Activated T-cell treated with anti-CD3 and anti-CD28 coated beads for 48 hours (primary cell): ENCODE measurements at places on chromosomes 11 and 22.

DNA sequence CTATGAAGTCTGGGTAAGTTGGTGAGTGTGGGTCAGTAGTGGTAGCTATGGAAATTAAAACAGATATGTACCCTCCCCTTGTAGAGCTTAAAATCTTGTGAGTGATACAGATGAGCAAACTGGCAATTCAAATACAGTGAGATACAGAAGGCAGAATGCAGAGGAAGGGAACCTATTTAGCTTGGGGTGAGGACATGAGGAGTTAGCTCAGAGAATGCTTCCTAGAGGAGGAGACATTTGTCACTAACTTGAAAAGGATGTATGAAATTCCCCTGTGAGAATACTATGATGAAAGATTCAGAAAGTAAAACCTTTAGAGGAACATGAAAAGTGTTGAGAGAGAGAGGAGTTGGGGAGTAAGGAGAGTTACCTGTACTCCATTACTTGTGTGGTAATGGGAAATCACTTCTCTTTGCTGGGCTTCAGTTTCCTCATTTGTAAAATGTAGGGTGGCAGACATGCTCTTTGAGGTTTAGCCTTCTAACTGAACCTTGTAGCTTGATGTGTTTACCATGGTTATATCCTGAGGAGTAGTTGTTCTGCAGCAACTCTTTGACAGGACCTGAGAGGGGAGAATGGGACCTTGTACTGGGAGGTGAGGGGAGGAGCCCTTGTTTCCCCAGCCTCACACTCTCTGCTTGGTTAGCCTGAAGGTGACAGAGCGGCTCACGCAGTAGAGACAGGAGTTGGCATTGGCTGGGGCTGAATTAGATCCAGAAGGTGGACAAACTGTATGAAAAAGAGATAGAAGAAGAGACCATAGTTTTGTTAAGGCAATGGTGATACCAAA lies 17.9 kb downstream of the SWAP70 start:
- no peak for DNase-seq

GRCh38 chr11:64947208-64947814 lies 11.6 kb upstream of the GPHA2 start:
- no peak for DNase-seq

- no peak for DNase-seq
Observed at GRCh38 chr11:65619281-65619928, 3.8 kb downstream of the PCNX3 start.

DNA sequence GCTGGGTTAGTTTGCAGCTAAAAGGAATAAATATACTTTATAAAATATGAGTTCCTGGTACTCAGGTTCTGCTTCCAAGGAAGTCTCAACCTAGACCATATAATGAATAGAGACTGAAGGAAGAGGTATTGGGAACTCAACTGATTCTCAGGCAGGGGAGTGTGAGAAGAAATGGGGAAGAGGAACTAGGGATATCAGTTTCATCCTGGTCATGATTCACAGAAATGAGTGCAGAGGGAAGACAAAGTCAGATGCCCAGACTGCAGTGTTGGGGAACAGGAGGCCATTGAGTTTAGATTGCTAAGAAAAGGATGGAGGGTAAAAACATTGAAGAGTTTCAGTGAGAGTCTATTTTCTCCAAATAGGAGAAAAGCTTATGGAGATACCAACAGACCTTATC lies 28.8 kb downstream of the PLAAT5 start:
- DNase-seq, result no peak

- DNase-seq, result peak; percentile 55
Observed at GRCh38 chr22:39545386-39546365, 13.1 kb upstream of the RPS19BP1 start.

DNA sequence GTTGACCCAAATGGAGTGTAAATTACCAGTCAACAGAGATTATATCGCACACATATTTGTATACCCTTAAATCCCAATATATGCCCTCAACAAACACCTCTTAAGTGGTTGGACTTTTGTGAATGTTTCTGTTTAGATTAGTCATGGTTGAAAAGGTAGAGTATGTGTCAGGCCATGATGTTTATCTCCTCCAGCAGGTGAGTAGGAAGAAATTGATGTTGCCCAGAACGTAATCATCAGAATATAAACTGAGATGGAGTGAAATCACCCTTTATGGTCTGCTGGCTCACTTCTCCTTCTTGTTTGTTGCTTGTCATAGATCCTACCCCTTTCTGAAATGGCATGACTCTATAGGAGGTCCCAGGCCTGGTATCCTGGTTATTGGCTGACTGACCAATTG lies 431.8 kb downstream of the ETS1 start:
- no peak for DNase-seq

DNA sequence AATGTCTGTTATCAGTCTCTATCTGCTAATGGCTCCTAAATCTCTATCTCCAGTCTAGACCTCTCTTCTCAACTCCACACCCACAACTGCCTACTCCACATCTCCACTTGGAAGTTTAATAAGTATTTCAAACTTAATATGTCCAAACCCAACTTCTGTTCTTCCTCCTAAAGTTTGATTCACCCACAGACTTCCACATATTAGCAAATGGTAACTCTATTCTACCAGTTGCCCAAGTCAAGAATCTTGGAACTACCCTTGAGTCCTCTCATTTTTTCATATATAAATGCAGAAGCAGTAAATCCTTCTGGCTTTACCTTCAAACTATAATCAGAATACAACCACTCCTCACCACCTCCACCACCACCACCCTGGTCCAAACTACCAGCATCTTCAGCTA lies 6.7 kb upstream of the JAML start:
- DNase-seq, result no peak

- no peak for DNase-seq
Observed at GRCh38 chr11:109046284-109046992, 375.6 kb upstream of the C11orf87 start.

GRCh38 chr11:74171630-74171968 lies 510 bp downstream of the PPME1 start:
- DNase-seq, result no peak

DNA sequence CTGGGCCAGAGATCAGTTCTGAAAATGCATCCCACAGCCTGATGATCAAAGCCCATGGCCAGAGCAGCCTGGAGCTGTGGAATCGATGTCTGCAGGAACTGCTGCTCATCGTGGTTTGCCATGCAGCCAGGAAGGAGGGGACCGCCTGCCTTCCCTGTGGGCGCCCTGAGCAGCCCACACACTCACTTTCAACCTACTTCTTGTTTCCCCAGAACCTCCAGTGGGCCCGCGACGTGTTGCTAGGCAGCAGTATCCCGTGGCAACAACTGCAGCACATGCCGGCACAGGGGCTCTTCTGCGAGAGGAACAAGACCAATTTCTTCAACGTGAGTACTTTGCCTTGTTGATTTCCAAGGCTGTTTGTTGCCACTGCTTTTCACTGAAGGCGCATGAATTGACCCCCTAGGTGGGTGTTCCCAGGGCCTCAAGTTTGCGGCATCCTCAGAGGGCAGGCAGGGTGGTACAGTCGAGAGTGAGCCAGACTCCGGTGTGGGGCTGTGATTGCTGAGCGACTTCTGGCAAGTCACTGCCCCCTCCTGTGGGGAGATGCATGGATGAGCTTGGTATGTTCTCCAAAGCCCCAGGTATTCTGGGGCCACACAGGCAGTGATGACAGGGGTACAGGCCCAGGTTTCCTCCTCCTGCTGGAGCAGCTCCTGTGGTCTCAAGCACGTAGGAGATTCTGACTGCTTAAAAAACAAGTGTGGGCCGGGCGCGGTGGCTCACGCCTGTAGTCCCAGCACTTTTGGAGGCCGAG lies 47.0 kb upstream of the SUSD2 start:
- peak; percentile 42 for DNase-seq

GRCh38 chr22:50086526-50086925 lies 1.3 kb upstream of the MLC1 start:
- DNase-seq, result no peak

- no peak for DNase-seq
Observed at GRCh38 chr11:90646266-90646665, 423.4 kb upstream of the CHORDC1 start.

GRCh38 chr11:34755671-34756070 lies 134.8 kb downstream of the EHF start:
- DNase-seq, result no peak

GRCh38 chr11:116930586-116930985 lies 93.2 kb upstream of the APOA1 start:
- DNase-seq, result no peak

GRCh38 chr11:85884581-85885021 lies 29.4 kb downstream of the CCDC83 start:
- no peak for DNase-seq

GRCh38 chr11:64742087-64742888 lies 1.7 kb downstream of the RASGRP2 start:
- no peak for DNase-seq

DNA sequence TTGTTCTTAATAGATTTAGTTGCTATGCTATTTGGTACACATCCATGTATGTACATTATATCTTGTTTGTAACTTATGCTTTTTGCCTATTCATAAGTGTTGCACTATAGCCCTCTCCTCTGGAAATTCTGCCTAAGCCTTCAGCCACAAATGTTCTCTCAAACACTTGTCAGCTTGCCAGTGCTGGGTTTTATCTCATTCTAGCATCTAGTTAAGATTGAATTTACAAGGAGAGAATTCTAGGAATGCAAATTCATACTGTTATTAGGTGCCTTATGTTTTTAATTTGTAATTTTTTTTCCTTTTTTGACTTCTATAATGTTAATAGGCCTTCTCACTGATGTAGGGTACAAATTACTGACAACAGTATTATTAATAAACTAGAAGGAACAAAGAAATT lies 14.6 kb upstream of the CTSC start:
- no peak for DNase-seq

DNA sequence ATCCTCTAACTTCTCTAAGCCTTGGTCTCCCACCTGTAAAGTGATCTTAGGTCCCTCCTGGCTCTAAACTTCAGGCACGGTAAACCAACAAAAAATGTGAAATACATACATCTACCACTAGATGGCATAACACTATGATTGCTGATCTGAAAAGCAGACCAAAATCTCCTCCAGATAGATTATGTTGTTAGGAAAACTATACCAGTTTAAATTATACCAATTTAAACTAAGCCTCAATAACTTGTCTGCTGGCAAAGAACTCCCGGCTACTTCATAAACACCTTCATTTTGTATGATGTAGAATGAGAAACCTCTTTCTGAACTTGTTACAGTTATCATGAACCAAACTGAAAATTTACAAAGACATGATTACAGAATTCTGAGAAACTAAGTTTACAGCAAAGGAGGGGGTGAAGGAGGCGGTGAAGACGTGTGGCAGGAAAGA lies 85.9 kb downstream of the SBF2 start:
- DNase-seq, result no peak

- DNase-seq, result no peak
Observed at GRCh38 chr11:114051558-114051957, 8.0 kb upstream of the ZBTB16 start.

DNA sequence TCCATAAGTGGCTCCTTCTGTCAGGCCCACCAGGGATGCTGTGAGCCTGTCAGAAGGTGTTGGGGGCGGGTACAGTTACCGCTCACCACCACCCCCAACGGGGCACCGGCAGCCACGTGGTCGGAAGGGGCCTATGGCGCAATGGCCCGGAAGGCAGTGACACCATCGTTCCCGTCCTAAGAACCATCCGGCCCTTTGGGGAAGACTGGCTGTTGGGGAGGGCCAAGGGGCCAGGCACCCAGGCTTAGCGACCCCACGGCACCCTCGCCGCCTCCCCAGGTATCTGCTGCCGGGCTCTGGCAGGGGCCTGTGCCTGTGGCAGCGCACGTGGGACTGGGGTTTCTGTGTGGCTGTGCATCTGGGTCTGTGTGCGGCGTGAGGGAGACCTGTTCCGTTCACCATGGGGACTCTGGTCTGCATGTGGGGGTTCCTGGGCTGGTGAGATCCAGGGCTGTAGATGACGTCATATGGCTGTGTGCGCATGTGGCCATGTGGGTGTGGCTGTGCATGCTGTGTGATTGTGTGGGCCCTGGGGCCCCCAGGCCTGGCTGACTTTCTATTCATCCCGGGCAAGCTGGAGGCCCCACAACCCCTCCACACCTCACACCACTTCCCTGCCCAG lies 717 bp downstream of the OSM start:
- DNase-seq, result peak; percentile 85

- DNase-seq, result no peak
Observed at GRCh38 chr11:121555121-121555520, 102.4 kb upstream of the SORL1-AS1 start.

GRCh38 chr22:47596176-47596690 lies 833.8 kb downstream of the TBC1D22A start:
- DNase-seq, result no peak

GRCh38 chr11:106281455-106282173 lies 204.2 kb downstream of the AASDHPPT start:
- no peak for DNase-seq

- DNase-seq, result no peak
Observed at GRCh38 chr11:56637500-56637899, 4.7 kb downstream of the OR5AP2 start.

- DNase-seq, result no peak
Observed at GRCh38 chr11:17098658-17099057, 21.2 kb upstream of the RPS13 start.

GRCh38 chr11:72208281-72208680 lies 8.3 kb upstream of the FOLR2 start:
- DNase-seq, result no peak

DNA sequence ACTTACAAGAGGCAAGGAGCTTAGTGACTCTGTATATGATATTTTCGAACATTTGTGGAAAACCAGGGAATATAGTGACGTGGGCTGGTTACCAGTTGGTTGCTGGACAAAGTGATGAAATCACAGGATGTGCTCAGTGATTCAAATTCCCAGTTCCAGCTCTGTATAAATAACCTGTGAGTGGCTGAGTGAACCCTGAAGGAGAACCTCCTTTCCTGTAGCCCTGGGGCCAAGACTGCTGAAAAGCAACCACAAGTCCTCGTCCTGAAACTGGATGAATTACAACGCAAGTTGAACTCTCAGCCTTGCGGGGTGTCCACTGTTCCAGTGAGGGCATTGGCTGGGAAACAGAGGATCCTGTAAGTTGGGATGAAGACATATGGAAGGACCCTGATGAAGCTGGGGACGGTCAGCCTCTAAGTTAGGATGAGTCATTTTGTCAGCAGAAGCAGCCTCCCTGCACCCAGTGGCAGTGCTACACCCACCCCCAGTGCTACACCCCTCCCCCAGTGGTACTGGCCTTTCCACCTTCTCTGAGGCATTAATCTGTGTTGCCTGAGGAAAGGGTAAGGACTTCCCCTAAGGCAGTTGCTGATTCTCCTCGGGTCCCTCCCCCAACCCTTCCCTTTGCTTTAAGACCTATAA lies 22.0 kb upstream of the CD81 start:
- DNase-seq, result no peak

DNA sequence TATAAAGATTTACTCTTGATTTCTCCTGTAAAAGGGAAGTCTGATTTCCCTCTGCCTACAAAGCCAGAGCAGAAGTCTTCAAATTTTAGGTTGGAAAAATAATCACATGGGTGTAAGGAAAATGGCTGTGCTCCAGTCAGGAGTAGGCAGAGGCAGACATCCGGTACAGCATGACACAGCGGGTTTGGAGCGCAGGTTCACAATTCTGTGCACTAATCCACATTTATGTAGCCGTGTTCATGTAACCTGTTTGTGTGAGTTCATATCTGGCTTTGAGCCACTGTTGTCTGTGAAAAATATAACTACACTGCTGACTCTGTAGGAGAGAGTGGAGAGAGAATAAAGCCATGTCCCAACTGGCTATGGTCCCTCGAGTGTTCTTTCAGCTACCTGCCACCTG lies 248.0 kb downstream of the CASP12 start:
- peak; percentile 4 for DNase-seq
